ENCODE measurements at places on chromosomes 16 and 17. TPM values are rescaled to one million over a fixed set of nuclear protein-coding genes. Genes with fewer than 3 reads are reported as not detected.

Gene ATP5PD
- total RNA-seq: 153 TPM

Gene KRT39
- 6.4 TPM for total RNA-seq

- no peak for DNase-seq
These were observed 2.4 kb downstream of the BRICD5 start for GRCh38 chr16:2208308-2208707.

GRCh38 chr16:24525970-24526559, 13.3 kb upstream of the RBBP6 start:
- DNase-seq: no peak

Gene TMEM100
- 21.2 TPM for total RNA-seq
